ENCODE measurements at places on chromosomes 12 and 14. TPM values are rescaled to one million over a fixed set of nuclear protein-coding genes. Genes with fewer than 3 reads are reported as not detected.

Gene SPIC
- not detected for total RNA-seq

Gene SERPINA1
- total RNA-seq, result 0.58 TPM

DNA sequence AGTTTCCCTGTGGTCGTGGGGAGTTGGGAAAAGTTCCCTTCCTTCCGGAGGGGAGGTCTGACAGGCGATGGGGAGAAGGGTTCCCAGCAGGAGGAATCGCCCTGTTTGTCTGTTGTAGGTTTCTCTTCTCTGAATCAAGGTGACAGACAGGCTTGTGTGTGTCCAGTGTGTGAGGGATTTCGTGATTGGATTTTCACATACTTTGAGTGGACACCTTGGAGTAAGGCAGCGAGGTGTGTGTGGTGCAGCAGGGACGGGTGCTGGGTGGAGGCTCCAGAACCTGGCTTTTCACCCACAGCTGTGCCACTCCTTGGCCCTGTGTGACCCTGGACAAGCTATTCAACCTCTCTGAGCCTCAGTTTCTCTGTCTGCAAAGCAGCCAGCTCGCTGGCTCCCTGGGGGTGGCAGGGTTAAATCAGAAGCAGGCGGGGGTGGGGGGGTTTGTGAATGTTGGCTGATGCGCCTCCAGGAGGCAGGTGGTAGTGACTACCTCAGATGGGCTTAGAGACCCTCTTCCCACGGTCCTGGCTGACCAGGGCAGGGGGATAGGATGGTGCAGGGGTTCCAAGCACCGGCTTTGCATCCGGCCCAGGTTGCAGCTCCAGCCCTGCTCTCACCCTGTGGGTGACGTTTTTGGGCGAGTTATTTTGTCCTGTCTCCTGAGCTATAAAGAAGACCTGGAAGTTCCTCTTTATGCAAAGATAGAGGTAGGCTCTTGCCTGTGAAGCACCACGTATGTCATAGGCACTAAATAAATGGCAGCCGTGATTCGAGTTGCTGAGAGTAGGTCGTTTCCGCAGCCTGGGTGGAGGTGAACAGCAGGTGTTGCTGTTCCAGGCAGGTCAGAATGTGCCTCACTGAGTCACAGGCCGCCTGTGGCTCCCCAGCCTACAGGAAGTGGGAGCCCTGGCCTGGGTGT is 679 bp downstream of the BDKRB2 start:
- H3K4me3 ChIP-seq, result no peak overlapping the region
- no peak overlapping the region for H3K27ac ChIP-seq
- no peaks in the 10 kb centered on the region for H3K36me3 ChIP-seq
- DNase-seq, result no peak
- no peaks in the 10 kb centered on the region for H3K4me1 ChIP-seq
- peaks cover 4% of the 10 kb centered on the region for H3K27me3 ChIP-seq

DNA sequence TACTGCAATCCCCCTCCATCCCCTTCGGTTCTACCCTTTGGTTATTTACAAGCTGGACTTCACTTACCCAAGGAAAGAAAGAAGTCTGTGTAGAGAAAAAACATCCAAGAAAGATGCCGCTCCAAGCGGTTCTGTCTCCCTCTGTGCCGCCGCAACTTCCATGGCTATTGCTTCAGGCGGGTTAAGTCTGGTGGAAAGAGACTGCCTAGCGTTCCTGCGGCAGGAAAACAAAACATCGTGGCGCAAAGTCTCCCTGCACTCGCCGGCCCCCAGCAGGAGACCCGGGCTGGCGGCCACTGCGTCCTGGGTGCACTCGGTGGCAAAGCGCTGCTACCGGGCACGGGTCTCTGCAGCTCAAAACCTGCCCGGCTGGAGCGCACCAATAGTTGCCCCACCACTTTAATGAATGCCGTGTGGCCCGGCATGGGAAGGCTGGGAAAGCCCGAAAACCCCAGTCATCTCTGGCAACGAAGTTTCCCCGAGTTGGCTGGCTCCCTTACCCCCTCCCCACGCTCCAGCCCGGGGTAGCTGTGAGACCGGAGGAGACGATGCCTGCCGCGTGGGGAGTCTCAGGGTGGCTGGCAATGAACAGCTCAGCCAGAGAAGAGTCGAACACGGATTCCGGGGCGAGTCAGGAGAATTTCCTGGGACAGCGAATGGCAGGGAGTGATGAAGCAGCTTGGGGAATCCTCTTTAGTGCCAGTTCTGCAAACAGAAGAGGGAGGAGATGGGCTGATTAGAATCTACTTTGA is 3.5 kb upstream of the KCNK10 start:
- no peak overlapping the region for H3K4me3 ChIP-seq
- no peaks in the 10 kb centered on the region for H3K36me3 ChIP-seq
- H3K4me1 ChIP-seq, result no peaks in the 10 kb centered on the region
- peaks cover 16% of the 10 kb centered on the region for H3K27me3 ChIP-seq
- no peak for DNase-seq

Gene EGLN3
- 4.9 TPM for total RNA-seq

DNA sequence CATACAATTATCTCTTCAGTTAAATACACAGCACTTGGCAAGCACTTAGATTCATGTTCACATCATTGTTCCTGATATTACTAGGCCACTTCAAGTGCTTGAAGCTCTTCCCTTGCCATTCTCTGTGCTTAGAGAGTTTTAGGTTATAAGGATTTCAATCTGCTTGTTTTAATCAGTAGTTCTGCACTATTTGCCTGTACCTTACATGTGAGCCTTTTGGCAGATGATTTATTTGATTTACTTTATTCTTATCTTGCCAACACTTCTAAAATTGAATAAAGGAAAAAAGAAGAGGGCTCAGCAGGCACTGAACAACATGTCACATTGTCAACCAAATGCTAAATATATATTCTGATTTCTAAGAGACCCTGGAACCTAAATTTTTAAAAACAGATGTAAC is 363.8 kb upstream of the USP15 start:
- no peaks in the 10 kb centered on the region for H3K4me1 ChIP-seq
- H3K4me3 ChIP-seq, result no peak overlapping the region
- no peak for DNase-seq

DNA sequence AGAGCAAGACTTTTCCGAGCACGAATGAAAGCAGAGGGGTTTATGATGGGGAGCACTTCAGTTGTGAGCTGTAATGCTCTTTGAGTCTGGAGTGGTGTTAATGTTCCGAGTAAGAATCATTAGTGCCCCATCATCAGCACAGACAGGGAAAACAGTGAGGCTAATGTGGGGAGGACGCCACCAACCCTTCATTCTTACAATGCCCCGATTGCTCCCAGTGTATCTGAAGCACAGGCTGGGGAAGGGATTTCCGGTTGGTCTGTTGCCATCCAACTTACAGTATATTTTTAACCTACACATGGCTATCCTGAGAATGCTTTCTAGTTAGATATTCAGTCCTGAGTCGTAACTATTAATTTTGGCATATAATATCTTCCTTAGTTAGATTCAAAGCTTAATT is 141.6 kb downstream of the APAF1 start:
- H3K27ac ChIP-seq, result no peak overlapping the region
- no peaks in the 10 kb centered on the region for H3K36me3 ChIP-seq
- H3K4me3 ChIP-seq, result no peak overlapping the region
- DNase-seq, result no peak

Gene MUCL1
- total RNA-seq, result not detected

- H3K4me3 ChIP-seq, result no peak overlapping the region
- no peaks in the 10 kb centered on the region for H3K36me3 ChIP-seq
- H3K27ac ChIP-seq, result no peak overlapping the region
- no peaks in the 10 kb centered on the region for H3K27me3 ChIP-seq
- no peaks in the 10 kb centered on the region for H3K4me1 ChIP-seq
Observed at GRCh38 chr12:24057920-24058476, 108.5 kb upstream of the SOX5 start.

Gene RNASE7
- total RNA-seq, result not detected

Gene FLVCR2
- 3.0 TPM for total RNA-seq

Gene BATF
- 20.6 TPM for total RNA-seq

- H3K27ac ChIP-seq, result no peak overlapping the region
- H3K4me1 ChIP-seq, result no peaks in the 10 kb centered on the region
- H3K27me3 ChIP-seq, result no peaks in the 10 kb centered on the region
- no peak for DNase-seq
- H3K36me3 ChIP-seq, result no peaks in the 10 kb centered on the region
Observed at GRCh38 chr14:44700694-44701093, 193.6 kb upstream of the FSCB start.

Gene ART4
- total RNA-seq, result not detected

Gene MYL2
- not detected for total RNA-seq

DNA sequence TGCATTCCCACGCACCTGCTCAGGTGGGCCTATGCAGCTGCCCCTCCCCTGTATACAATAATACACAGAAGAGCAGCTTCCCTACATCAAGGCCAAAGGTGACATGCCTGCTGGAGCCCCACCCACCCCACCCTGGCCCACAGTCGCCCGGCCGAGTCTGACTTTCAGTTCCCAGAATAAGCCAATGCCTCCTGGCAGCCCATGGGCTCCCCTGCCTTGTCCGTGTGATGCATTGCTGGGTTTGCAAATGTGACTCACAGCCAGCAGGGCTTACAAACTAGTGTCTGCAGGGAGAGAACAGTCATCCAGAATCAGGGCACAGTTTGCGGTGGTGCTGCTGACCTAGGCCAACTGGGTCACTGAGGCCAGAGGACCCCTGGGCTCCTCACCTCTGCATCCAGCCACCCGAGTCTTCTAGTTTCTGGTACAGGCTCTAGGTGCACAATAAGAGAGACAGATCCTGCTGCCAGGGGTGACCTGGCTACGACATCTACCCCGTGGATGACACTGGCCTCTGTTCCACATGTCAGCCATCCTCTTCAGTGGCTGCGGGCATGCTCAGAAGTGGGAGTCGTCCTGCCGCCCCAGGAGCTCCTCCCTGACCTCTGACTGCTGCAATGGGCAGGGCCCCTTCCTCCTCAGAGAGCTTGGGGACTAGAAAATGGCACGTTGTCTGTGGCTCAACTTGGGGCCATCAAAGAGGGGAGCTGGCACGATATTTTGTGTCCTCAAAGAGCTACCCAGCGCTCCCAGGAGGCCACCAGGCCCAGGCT is 84.5 kb downstream of the CHGA start:
- no peak overlapping the region for H3K4me3 ChIP-seq
- no peak overlapping the region for H3K27ac ChIP-seq
- H3K27me3 ChIP-seq, result no peaks in the 10 kb centered on the region

GRCh38 chr12:121792607-121793439 is 665 bp downstream of the RHOF start:
- no peaks in the 10 kb centered on the region for H3K27me3 ChIP-seq
- H3K4me1 ChIP-seq, result peaks cover 64% of the 10 kb centered on the region
- peak overlapping the region; percentile 99 for H3K4me3 ChIP-seq

DNA sequence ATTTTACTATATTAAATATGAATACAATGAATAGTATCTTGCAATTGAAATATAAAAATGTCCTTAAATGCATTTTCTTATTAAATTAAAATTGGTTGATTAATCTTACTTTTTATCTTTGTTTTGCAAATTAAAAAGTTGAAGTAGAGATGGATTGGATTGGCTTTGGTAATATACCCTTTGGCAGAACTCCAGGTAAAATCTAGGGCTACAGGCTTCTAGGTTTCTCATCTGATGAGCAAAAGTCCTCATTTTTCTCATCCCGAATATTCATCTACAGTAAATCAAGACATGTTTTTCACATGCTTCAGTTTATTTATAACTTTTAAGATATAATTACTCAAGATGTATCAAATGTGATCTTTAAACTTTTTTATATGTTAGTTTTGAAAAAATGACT is 2.2 kb downstream of the PTPRR start:
- H3K36me3 ChIP-seq, result no peaks in the 10 kb centered on the region
- H3K27ac ChIP-seq, result no peak overlapping the region
- no peaks in the 10 kb centered on the region for H3K4me1 ChIP-seq

Gene LRRIQ1
- not detected for total RNA-seq

GRCh38 chr14:69013943-69014782 is 35.1 kb upstream of the ACTN1 start:
- H3K4me1 ChIP-seq, result no peaks in the 10 kb centered on the region
- H3K4me3 ChIP-seq, result no peak overlapping the region
- no peak for DNase-seq
- no peak overlapping the region for H3K27ac ChIP-seq
- no peaks in the 10 kb centered on the region for H3K36me3 ChIP-seq
- H3K27me3 ChIP-seq, result no peaks in the 10 kb centered on the region

GRCh38 chr14:93231129-93231979 is 24.3 kb downstream of the UBR7 start:
- DNase-seq, result no peak
- H3K27me3 ChIP-seq, result no peaks in the 10 kb centered on the region
- H3K36me3 ChIP-seq, result peaks cover 18% of the 10 kb centered on the region
- H3K27ac ChIP-seq, result no peak overlapping the region
- peaks cover 10% of the 10 kb centered on the region for H3K4me1 ChIP-seq

- H3K36me3 ChIP-seq, result peaks cover 16% of the 10 kb centered on the region
- no peak overlapping the region for H3K27ac ChIP-seq
- no peaks in the 10 kb centered on the region for H3K27me3 ChIP-seq
- no peak overlapping the region for H3K4me3 ChIP-seq
Observed at GRCh38 chr14:75822522-75823141, 159.2 kb downstream of the TGFB3 start.

Data from CD4-positive, alpha-beta memory T cell (primary cell).